ENCODE measurements at places on chromosomes 1 and 21. TPM values are rescaled to one million over a fixed set of nuclear protein-coding genes. Genes with fewer than 3 reads are reported as not detected.

DNA sequence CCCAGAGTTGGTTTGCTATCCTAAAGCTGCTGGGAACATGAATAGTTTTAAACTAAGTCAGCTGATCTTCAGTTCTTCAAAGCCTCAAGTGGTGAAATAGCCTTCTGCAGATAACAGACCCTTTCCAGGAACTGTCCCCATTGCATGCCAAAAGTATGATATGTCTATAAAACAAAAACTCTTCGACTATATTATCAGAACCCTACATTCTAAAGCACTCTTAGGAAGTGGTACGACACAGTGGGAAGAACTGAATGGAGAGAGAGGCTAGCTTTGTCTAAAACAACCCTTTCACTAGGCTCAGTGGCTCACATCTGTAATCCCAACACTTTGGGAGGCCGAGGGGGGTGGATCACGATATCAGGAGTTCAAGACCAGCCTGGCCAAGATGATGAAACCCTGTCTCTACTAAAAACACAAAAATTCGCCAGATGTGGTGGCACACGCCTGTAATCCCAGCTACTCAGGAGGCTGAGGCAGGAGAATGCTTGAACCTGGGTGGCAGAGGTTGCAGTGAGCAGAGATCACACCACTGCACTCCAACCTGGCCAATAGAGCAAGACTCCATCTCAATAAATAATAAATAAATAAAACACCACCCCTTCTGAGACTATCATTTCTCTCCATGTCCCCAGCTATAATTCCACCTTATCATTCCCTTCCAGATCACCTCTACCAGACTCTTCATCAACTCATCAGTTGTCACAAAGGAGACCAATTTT is 2.2 kb upstream of the FRRS1 start:
- H3K4me1 ChIP-seq, result peaks cover 11% of the 10 kb centered on the region
- H3K36me3 ChIP-seq, result no peaks in the 10 kb centered on the region
- DNase-seq, result no peak
- H3K27ac ChIP-seq, result no peak overlapping the region

- H3K4me3 ChIP-seq, result no peak overlapping the region
- no peak for DNase-seq
- no peaks in the 10 kb centered on the region for H3K4me1 ChIP-seq
- no peak overlapping the region for H3K27ac ChIP-seq
These were observed 32.9 kb upstream of the RIPK4 start for GRCh38 chr21:41799763-41800162.

GRCh38 chr1:48123647-48124046 is 98.9 kb upstream of the SLC5A9 start:
- H3K4me3 ChIP-seq, result no peak overlapping the region
- no peaks in the 10 kb centered on the region for H3K4me1 ChIP-seq
- no peak for DNase-seq
- H3K27ac ChIP-seq, result no peak overlapping the region
- H3K36me3 ChIP-seq, result no peaks in the 10 kb centered on the region

GRCh38 chr1:244988521-244988920 is 124.2 kb upstream of the HNRNPU start:
- H3K4me3 ChIP-seq, result no peak overlapping the region
- no peak overlapping the region for H3K27ac ChIP-seq
- H3K36me3 ChIP-seq, result no peaks in the 10 kb centered on the region
- DNase-seq, result no peak

DNA sequence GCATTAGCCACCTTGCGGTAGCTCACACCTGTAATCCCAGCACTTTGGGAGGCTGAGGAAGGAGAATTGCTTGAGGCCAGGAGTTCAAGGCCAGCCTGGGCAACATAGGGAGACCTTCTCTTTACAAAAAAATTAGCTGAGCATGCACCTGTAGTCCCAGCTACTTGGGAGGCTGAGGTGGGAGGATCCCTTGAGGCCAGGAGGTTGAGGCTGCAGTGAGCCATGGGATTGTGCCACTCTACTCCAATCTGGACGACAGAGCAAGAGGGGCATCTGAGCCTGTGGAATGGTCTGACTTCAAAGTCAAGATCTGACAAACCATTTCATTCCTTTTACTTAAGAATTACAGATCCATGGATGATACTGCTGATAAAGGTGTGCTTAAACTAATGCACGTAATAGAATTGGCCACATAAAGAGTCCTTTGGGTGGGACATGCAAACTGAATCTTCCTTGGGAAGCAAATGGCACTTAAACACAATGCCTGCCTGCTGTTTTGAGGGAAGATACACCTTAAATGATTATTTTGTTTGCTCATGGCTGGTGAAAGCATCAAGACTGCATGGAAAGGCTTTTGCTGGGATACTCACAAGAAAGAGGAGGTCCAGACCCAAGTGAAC is 2.5 kb upstream of the TMEM201 start:
- no peak for DNase-seq
- H3K36me3 ChIP-seq, result no peaks in the 10 kb centered on the region
- no peak overlapping the region for H3K27ac ChIP-seq
- no peak overlapping the region for H3K4me3 ChIP-seq
- no peaks in the 10 kb centered on the region for H3K27me3 ChIP-seq

DNA sequence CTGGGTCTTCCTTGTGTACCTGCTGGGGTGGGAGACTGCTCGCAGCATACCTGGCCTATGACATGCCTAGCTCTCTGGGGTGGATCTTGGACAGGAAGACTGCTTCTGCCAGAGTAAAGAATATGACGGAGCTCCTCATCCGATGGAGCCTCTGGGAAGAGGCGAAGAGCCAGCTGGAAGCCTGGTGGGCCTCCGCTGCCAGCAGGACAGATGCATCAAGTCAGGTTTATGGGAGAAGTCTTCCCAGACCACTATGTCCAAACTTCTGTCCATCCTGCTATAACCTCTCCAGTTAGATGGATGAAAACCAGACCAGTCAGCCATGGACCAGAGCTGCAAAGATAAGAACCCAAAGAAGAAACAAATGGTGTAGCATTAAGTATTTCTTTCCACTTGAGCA is 27.7 kb upstream of the NGF start:
- no peaks in the 10 kb centered on the region for H3K4me1 ChIP-seq
- no peaks in the 10 kb centered on the region for H3K27me3 ChIP-seq
- no peak for DNase-seq

DNA sequence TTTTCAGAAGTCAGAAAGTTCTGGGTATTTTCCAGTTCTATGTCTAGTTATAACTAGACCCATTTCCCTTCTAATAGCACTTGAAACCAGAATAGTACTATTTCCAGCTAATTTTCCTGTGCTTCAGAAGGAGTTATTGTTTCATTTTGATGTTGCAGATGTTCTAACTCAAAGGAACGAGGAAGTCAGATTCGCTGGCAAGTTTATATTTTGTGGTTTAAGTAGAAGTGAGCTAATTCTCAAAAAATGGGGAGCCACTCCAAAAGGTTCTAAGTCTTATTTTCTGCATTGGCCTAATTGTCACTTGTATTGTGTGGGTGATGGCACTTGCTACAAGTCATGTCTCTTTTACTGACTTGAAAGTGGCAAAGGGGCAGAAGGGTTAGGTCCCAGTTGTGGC is 18.1 kb downstream of the CCDC185 start:
- no peak overlapping the region for H3K27ac ChIP-seq
- no peaks in the 10 kb centered on the region for H3K4me1 ChIP-seq
- no peak overlapping the region for H3K4me3 ChIP-seq
- DNase-seq, result no peak
- H3K36me3 ChIP-seq, result no peaks in the 10 kb centered on the region

GRCh38 chr1:53104289-53104913 is 38.0 kb downstream of the SLC1A7 start:
- H3K4me1 ChIP-seq, result no peaks in the 10 kb centered on the region
- H3K36me3 ChIP-seq, result no peaks in the 10 kb centered on the region
- no peak overlapping the region for H3K4me3 ChIP-seq
- H3K27ac ChIP-seq, result no peak overlapping the region
- no peak for DNase-seq

The CDC7 gene
- 6.2 TPM for total RNA-seq

The MEX3A gene
- total RNA-seq, result not detected

The PLEKHO1 gene
- 61.0 TPM for total RNA-seq

The FCGR1A gene
- total RNA-seq, result not detected

All from CD4-positive, CD25-positive, alpha-beta regulatory T cell (primary cell).